D341Med (cell line): ENCODE measurements at places on chromosomes 1 and 21.

DNA sequence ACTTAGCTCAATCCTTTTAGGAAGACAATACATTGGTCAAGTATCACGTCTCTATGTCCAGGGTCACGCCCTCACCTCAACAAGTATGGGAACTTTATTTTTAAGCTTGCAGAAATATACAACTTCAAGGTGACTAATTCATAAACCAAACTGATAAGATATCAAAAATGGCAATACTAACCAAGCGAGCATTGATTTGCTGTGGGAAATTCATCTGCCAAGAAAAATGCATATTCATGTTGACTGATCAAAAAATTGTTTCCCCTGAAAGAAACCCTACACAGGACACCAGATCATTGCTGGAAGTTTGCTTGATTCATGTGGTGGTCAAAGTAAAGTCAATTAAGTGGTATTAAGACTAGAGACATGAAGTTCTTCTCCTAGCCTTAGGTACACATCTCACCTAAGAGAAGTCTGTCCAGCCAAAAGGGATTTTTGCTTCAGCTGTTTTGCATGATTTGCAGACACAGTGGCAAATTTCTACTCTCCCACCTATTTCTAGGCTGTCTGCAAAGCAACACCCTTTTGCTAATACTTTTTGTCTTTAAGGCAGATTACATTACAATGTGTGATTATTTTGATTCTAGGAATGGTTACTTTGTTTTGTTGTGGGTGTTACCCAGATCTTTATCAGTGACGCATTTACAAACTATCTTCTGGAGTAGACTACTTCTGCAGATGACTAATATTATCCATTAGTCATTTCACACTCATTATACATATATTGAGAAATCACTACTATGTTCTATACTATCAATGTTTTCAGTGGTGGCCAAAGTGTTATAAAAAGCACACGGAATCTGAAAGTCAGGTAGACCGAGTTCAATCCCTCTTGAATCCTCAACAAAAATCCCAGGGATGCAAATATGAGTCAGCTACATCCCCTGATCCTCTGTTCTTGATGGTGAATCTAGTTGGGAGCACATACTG, 12.4 kb downstream of the SAMSN1 start:
- no peak for DNase-seq

- DNase-seq, result no peak
Observed at GRCh38 chr1:36068866-36069265, 15.0 kb upstream of the TEKT2 start.

DNA sequence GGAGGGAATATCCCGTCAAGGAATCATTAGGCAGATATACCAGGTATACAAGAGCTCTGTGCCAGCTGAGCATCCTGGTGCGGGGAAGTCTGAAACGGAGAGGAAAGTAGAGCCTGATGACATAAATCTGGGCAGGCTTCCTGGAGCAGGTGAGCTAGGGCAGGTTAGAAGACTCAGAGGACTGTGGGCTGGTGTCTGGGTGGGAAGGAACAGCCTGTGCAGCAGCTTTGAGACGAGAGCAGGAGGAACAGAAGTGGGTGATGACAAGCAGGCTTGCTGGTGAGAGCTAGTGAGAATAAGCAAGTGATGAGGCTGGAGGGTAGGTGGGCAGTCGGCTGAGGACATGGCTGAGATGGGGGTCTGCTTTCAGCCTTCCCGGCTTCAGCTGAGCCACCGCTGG, 6.7 kb downstream of the CELSR2 start:
- DNase-seq, result no peak

DNA sequence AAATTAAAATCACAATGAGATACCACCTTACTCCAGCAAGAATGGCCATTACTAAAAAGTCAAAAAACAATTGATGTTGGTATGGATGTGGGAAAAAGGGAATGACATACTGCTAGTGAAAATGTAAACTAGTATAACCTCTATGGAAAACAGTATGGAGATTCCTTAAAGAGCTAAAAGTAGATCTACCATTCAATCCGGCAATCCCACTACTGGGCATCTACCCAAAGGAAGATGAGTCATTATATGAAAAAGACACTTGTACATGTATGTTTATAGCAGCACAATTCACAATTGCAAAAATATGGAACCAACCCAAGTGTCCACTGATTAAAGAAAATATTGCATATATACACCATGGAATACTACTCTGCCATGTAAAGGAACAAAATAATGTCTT, 37.2 kb downstream of the SUSD4 start:
- DNase-seq, result no peak

GRCh38 chr1:86156566-86157455, at the start of gene COL24A1:
Gene COL24A1 (minus strand): TSS chr1:86156772. CDS start chr1:86156396, 376 bp downstream.
- no peak for DNase-seq

- no peak for DNase-seq
Observed at GRCh38 chr1:17563494-17564281, 24.2 kb downstream of the ARHGEF10L start.

DNA sequence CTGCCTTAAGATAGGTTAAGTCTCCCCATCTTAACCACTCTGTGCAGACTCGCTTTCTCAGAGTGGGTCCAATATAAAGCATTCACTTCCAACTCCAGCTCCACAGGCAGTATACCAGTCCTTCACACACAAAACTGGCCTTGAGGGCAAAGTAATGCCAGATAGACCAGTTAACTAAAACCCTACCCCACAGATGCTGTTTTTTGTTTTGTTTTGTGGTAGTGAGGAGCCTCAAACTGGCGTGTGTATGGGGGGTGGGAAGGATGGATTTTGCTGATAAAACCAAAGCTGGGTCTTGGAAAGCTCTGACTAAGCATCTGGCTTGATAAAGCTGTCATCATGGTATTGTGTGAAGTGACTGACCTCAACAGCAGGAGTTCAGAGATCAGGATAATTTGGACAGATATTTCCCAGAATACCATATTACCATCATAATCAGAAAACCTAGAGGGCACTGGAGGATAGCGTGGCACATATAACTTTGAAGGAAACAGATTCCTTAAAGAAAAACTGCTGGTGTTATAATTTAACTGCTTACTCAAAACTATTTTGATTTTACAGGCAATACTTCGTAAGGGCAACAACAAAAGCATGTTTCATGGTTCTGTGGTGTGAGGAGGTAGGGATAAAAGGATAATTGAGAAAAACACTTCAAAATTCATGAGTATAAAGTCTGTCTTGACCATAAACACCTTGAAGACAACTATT, 29.6 kb upstream of the CPLANE2 start:
- no peak for DNase-seq
